Epithelial cell of proximal tubule (primary cell): ENCODE measurements at places on chromosomes 12 and 14.

DNA sequence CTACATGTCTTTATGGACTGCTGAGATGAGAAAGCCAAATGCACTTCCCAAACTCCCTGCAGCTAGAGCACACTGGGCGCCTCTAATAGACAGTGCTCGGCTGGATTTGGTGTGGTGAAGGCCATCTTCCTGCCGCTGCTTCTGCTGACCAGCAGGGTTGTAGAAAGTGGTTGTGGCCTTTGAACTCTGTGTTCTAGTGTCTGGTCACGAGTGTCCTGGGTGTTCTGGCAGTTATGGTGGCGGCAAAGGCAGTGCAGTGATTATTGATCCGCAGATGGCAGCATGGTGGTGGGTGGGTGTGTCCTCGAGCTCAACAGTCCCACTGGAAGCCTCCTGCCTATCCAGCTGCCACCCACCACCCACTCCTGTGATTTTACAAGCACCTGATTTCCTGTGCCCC lies 43.4 kb downstream of the SMIM41 start:
- no peak for DNase-seq

DNA sequence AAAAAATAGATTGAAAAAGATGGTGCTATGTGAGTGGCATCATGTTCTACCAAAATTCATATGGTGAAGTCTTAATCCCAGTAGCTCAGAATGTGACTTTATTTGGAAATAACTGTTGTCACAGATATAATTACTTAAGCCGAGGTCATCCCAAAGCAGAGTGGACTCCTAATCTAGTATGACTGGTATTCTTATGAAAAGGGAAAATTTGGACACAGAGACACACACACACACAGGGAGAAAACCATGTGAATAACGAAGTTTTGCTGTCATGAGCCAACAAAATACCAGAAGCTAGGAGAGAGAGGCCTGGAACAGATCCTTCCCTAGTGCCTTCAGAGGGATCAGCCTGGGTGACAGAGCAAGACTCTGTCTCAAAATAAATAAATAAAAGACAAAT lies 62.6 kb downstream of the FAR2 start:
- DNase-seq, result no peak

- no peak for DNase-seq
These were observed 32.5 kb downstream of the FBXO34 start for GRCh38 chr14:55303691-55304145.

GRCh38 chr12:87901457-87901856 lies 127.7 kb downstream of the C12orf50 start:
- DNase-seq, result no peak

- no peak for DNase-seq
These were observed 143.4 kb downstream of the CHST11 start for GRCh38 chr12:104600036-104600712.

- no peak for DNase-seq
These were observed 44.0 kb downstream of the RAD52 start for GRCh38 chr12:905261-906031.

DNA sequence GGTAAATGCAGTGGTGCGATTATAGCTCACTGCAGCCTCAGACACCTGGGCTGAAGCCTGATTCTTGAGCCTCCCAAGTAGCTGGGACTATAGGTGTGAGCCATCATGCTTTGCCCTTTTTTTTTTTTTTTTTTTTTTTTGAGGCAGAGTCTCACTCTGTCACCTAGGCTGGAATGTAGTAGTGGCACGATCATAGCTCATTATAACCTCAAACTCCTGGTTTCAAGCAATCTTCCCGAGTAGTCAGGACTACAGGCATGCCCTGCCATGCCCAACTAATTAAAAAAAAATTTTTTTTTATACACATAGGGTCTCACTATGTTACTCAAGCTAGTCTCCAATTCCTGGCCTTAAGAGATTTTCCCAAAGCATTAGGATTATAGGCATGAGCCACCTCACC lies 6.9 kb downstream of the ATP2A2 start:
- DNase-seq, result no peak

- no peak for DNase-seq
These were observed 9.3 kb upstream of the DLGAP5 start for GRCh38 chr14:55200651-55201050.

GRCh38 chr14:68947802-68948201 lies 31.3 kb downstream of the ACTN1 start:
- no peak for DNase-seq
